ENCODE measurements at places on chromosomes 3 and 15.

GRCh38 chr3:158420654-158421396 is 150.2 kb upstream of the MLF1 start:
- peak; percentile 44 for DNase-seq

DNA sequence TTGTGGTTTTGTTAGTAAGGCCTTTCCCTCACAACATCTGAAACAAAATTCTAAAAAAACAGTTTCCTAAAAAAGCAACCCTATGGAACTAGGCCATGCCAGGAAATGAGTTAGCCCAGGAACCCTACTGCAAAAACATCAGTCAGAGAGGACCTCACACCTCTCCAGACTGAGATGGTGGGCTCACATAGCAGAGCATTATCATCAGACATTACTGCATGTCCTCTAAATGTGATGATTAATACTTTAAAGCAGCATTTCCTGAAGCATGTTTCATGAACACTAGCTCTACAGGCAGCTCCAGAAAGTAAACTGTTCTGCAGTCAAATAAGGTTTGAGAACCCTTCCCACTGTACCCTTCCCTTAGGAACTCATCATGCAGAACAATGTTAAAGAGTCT is 232.3 kb upstream of the MRPL3 start:
- DNase-seq: peak; percentile 92

- DNase-seq: no peak
Observed at GRCh38 chr3:178584722-178585380, 48.6 kb downstream of the KCNMB2 start.

- no peak for DNase-seq
Observed at GRCh38 chr15:43854801-43855200, 28.0 kb downstream of the WDR76 start.

DNA sequence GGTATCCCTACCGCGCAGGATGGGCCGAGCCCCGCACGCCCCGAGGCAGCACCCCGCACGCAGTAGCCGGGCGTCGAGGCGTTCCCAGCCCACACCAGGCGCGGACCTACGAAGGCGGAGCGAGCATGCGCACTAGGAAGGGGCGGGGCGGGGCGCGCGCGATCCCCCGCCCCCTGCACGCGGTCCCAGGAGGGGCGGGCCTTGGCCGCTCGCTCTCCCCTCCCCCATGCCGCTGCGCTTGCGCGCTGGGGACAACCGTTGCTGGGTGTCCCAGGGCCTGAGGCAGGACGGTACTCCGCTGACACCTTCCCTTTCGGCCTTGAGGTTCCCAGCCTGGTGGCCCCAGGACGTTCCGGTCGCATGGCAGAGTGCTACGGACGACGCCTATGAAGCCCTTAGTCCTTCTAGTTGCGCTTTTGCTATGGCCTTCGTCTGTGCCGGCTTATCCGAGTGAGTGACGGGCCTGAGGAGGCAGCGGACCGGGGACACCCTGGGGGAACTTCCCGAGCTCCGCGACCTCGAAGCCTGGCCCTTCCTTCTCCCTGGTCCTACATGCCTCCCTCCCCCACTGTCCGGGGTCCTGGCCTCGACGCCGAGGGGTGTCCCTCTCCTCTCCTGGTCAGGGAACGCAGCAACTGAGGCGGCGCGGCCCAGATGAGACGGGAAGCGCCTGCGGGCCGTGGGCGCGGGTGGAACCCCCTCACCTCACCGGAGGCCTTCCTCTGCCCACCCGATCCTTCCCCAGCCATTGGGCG is at the start of gene SPESP1:
Gene SPESP1 (plus strand): TSS at position 258 of the 755 bp plus-strand sequence. CDS start 129 bp downstream, at position 387.
- peak; percentile 74 for DNase-seq

DNA sequence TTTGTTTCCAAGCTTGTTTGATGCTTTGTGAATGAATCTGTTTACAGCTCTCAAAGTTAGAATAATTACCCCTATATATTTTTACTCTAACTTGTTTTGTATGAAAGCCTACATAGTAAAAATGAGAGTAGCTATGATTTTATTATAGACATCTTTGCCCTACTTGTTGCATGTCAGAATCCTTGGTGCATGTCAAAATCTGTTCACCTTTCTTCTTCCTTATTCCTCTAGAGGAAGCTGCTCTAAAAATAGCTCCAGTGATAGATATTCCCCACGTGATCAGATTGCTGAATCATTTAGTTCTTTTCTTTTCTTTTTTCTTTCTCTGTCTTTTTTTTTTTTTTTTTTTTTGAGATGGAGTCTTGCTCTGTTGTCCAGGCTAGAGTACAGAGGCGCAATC is 39.8 kb downstream of the LRRC49 start:
- no peak for DNase-seq
